Aorta (tissue), 5 donors: ENCODE measurements at places on chromosomes 2 and 18. TPM values are rescaled to one million over a fixed set of nuclear protein-coding genes. Genes with fewer than 3 reads are reported as not detected.

The HOXD8 gene
- total RNA-seq: 14.4 TPM

The EIF5B gene
- total RNA-seq: 42.3 TPM

DNA sequence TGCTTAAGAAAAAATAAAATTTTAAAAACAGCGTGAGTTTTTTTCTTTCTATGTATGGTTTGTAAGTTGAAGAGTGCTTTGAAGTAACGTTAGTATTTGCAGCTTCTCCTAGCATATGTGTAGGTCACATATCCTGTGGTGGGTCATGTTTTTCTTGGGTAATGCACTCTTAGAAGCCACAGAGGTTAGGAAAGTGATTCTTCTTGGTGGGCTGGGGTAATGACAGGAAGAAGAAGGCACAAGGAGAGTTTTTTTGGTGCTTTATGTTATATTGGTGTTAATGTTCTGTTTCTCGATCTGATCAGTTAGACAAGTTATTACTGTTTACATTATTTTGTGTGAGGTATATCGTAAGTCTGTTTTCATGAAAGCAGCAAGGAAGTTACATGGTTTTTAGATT lies 109.0 kb downstream of the ICA1L start:
- H3K27ac ChIP-seq: no peak overlapping the region
- no peak overlapping the region for H3K4me3 ChIP-seq
- H3K27me3 ChIP-seq: no peaks in the 10 kb centered on the region

The HOXD3 gene
- total RNA-seq: 13.4 TPM

The TXNDC2 gene
- total RNA-seq: 0.65 TPM

- no peaks in the 10 kb centered on the region for H3K27me3 ChIP-seq
- H3K4me1 ChIP-seq: no peaks in the 10 kb centered on the region
- H3K36me3 ChIP-seq: no peaks in the 10 kb centered on the region
- DNase-seq: no peak
- H3K4me3 ChIP-seq: no peak overlapping the region
Measured at GRCh38 chr2:6392966-6393365, 472.7 kb downstream of the CMPK2 start.

DNA sequence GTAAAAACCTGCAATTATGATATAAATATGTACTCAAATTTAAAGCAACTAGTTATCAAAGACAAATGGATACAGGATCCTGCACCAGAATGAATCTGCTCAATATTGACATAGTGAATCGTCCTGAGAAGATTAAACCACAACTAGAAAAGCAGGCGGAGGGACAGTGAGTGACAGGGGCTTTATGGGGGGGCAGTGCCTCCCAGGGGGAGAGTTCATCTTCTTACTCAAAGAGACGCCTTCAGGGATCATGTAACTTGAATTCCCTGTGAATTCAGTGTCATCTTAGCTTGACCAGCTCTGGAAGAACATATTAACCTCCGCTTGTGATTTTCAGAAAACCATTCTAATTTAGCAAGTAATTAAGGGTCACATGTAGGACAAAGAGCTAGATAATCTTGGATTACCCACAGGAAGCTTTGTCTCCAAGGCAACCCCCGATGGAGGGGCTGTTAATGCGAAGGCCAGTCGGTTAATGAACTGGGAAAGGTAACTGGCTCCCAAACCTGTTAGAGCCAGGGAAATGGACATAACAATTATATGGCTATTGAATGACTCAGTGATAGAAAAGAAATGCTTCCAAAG lies 17.4 kb upstream of the LMAN1 start:
- no peaks in the 10 kb centered on the region for H3K36me3 ChIP-seq
- H3K4me3 ChIP-seq: no peak overlapping the region
- no peak overlapping the region for H3K27ac ChIP-seq
- no peak for DNase-seq

GRCh38 chr2:171878481-171878993 lies 15.5 kb downstream of the SLC25A12 start:
- no peaks in the 10 kb centered on the region for H3K4me1 ChIP-seq
- no peak for DNase-seq
- H3K36me3 ChIP-seq: no peaks in the 10 kb centered on the region
- H3K27ac ChIP-seq: peak overlapping the region; percentile 71
- H3K4me3 ChIP-seq: peak overlapping the region; percentile 34
- no peaks in the 10 kb centered on the region for H3K27me3 ChIP-seq

The CIB4 gene
- total RNA-seq: not detected

The KYNU gene
- total RNA-seq: 13.5 TPM

The ANKRD30B gene
- not detected for total RNA-seq

GRCh38 chr2:45273412-45274249 lies 264.4 kb upstream of the SIX2 start:
- no peaks in the 10 kb centered on the region for H3K36me3 ChIP-seq
- no peak for DNase-seq
- H3K4me1 ChIP-seq: peaks cover 2% of the 10 kb centered on the region
- no peaks in the 10 kb centered on the region for H3K27me3 ChIP-seq
- no peak overlapping the region for H3K27ac ChIP-seq

The CCDC150 gene
- total RNA-seq: 3.3 TPM

The ARMC9 gene
- 86.8 TPM for total RNA-seq

DNA sequence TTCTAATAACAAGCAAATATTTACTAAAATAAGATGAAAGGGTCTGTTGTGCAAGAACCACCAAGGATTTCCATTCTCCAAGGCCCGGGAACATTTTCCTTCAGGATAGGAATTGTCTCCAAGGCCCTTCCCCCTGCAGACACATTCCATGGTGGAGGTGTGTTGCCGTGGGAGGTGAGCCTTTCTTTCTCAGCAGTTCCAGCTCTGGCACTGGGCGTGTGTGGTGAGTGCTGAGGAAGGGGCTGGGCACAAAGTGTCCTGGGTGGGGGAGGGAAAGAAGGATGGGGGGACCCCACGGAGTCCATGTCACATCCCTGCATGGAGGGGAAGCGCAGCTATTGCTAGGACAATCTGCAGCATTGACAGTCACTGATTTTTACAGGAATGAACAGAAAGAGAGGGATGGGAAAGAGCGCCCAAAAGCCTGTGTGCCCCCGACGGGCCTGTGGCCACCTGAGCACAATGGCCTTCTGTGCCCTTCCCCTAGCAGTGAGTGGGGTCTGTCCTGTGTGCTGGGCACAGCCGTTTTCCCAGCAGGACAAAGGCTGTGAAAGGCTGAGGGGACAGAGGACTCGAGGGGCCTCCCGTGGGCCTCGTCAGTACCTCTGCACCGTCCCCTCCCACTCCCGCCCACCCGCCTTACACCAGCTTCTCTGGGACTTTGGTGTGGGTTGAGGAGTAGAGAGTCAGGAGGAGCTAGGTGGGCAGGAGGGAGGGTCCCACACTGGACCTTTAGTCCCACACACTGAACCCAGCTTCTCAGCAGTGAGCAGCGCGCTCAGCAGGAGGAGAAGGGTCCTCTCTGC lies 79.8 kb downstream of the PTGR3 start:
- no peaks in the 10 kb centered on the region for H3K36me3 ChIP-seq
- no peaks in the 10 kb centered on the region for H3K4me1 ChIP-seq
- H3K27ac ChIP-seq: no peak overlapping the region
- DNase-seq: no peak

The FNDC4 gene
- total RNA-seq: 12.1 TPM
